ENCODE measurements at places on chromosomes 16 and 17.
A peak's percentile ranks its signal among the peaks of the same experiment; 100 is the strongest.

DNA sequence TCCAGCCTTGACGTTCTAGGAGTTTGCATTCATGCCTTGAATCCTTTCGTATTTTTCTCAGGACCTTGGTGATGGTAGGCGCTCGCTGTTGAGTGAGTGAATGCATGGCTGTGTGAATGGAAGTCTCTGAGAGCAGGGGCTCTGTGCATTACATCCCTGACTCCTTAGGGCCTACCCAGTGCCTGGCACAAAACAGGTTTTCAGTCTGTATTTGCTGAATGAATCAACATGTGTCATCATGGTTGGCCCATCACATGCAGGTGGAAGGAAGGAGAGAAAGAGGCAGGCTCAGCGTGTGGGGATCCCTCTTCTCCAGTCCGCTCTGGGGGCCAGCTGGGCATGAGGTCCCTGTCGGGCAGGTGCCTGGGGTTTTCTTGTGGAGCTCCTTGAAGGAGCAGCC, 8.7 kb downstream of the RAP1GAP2 start:
- no peak for DNase-seq

DNA sequence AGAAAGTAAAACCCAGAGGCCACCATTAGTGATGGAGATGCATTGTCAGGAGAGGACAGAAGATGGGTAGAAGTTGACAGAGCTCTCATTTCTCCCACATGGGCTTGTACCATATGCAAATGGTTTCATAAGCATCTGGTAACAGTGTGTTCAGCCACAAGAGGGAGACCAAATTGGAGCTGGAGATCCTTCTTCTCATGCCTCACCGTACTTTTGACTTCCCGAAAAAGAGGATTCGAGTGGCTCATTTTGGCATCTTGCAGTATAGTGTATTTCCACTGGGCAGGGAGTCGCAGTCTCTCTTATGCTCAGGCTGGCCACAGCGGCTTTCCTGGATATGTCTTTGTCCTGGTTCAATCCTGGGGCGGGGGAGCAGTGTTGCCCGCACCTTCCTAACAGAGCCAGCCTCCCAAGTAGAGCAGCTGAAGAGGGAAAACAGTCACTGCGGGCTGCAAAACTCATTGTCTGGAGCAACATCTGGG, 23.8 kb downstream of the TBC1D3B start:
- no peak for DNase-seq

GRCh38 chr16:81838794-81839193, 59.7 kb downstream of the PLCG2 start:
- DNase-seq: no peak

- no peak for DNase-seq
Observed at GRCh38 chr17:64331931-64332493, 58.6 kb downstream of the PECAM1 start.

DNA sequence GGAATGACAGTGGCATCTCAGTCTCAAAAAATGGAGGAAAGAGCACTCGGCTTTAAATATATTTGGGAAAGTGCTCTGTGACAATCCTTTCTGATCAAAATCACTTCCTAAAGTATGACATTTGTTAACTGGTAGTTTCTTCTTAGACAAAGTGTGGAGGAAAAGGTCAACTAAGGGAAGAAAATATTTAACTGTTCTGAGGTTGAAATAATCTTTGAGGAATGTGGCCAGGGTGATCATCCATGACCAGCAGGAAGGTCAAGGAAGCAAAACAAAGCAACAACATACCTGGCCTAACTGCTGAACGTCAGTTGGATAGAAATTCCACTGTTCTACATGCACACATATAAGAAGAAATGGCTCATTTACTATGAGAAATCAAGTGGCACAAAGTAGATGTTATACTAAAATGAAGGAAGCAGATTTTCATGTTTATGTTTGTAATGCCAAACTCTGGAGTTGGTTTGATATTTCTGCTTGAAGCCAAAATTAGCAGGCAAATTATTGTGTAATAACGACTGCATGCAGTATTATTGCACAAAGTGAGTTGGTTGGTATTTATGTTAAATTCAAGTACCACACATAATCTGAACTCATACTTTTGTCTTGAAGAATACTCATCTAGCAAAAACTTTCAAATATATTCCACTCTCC, 87.3 kb upstream of the CORO6 start:
- no peak for DNase-seq

DNA sequence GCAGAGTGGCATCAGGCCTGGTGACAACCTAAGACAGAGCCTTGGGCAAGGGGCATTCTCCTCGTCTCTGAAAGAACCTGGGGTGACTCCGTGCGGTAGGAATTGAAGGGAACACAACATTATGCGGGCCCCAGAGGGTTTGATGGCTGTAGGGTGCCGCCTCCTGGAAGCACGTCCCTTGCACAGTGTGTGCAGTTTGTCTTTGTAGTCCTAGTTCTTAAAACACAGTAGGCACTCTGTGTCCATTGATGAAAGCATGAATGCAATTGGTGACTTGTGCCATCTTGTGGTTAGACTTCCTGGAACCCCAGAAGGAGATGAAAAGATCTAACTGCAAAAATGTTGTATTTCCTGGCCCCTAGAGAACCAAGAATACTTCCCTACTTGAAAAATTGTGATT, 279.8 kb downstream of the UTP18 start:
- DNase-seq: no peak

GRCh38 chr17:43200127-43200526, 11.5 kb upstream of the TMEM106A start:
- DNase-seq: no peak

DNA sequence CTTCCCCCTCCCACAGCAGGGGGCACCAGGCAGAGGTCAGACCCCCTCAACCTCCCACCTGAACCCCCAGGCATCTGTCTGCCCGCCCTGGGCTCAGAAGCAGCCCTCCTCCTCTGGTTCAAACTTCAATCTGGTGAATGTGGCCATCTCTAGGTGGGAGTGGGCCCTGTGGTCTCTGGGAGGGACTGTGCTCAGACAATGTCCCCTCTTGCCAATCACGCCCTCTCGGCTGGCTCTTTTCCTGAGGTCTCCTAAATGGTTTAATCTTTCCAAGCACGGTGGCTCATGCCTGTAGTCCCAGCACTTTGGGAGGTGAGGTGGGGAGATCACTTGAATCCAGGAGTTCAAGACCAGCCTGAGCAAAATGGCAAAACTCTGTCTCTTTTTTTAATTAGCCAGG, 15.2 kb downstream of the LITAF start:
- no peak for DNase-seq

- no peak for DNase-seq
Observed at GRCh38 chr17:6994118-6994598, 1.7 kb upstream of the ALOX12 start.

DNA sequence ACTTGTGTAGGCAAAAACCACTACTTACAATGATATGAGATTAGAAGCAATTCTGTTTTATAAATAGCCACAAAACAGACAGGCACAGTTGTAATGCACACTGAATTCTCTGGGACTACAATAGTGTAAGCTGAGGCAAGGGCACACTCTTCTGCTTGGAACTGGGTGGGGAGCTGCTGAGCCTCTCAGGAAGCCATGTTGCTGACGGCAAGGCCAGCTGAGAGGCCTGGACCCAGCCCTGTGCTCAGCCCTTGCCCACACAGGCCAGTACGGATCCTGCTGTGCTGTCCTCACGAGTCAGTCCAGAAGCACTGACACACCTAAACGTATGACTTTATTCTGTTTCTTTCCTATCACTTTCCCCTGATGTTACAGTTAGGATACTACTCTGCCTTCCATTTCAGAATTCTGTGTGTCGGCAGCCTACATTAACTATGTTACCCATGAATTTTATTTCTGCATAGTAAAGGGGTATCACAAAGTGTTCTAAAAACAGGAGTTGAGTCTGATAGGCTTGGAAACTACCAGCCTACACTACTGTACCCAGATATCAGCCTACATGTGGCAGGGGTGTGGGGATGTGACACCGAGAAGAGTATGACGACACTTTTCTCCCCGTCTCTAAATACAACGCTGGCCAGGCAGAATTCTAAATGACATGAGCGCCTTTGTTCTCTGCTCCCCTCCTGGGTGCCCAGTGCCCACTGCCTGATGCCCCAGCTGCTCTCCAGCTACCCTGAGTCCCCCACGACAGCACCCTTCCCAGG, 41.1 kb upstream of the FAAP100 start:
- DNase-seq: no peak

DNA sequence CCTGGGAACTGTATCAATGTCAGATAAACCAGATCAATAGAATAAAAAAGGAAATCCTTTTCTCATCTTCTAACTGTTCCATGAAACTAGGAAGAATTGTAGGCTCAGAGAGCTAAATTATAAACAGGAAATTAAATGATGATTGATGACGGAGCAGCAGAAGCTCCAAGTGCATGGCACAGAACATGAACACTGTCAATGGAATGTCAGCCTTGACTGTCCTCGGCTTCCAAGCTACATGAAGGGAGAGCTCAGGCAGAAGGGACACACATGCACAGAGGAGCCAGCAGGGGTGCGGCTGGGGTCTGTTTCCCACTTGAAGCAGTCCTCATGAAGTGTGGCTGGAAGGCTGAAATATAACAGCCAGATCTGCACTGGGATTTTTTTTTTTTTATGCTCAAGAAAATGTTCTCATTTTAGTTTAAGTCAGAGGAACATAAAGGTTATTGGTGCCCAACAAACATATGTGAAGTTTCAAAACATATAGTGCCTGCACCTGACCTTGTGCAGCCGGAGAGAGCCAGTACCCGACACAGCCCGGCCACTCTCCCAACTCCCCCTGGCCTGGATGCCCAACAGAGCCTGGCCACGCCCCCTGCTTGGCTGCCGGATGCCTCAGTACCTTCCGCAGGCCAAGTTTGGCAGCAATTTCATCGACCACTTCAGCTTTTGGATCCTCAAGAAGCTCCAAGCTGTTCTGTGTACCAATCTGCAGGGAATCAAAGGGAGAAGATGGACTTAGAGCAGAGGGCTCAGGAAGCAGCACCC, 37.0 kb downstream of the NPLOC4 start:
- DNase-seq: no peak

DNA sequence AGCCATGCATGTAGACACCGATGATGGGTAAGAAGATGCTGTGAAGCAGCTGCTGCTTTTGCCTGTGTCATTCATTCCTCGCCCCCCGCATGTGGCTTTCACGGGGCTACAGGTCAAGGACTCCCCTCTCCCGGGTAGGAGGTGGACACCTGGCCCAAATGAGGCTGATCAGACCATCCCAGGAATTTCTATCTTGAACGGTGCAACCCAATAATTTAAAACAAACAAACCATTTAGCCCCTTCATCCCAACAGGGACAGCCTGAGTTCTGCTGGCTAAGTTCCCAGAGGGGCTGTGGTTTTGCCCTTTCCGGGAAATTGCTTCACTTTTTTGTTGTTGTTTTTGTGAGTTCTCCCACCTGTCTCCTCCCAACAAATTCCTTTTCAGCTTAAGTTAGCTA, 137.7 kb upstream of the CDH5 start:
- DNase-seq: no peak

DNA sequence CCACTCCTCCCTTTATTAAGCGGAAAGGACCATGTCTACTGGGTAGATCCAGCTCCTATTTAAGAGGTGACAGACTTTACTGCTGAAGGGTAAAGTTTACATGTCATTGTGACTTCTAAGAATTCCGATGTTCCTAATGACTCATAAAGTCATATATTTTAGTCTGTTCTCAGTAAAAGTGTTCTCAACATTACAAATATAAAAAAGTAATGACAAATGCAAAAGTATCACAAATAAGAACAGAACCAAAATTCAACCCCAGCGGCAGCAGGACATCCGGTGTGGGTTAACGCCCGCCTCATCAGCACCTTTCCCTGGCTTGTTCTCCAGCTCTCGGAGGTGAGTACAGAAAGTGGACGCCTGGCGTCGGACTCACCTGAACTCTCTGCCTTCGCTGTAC, 6.8 kb downstream of the AXIN1 start:
- no peak for DNase-seq

- DNase-seq: peak; percentile 69
Observed at GRCh38 chr17:79306424-79307318, 232.0 kb downstream of the ENGASE start.

GRCh38 chr16:81080233-81080632, 3.2 kb upstream of the C16orf46 start:
- DNase-seq: no peak

- no peak for DNase-seq
Observed at GRCh38 chr17:79769570-79770506, 8.1 kb upstream of the CBX2 start.

DNA sequence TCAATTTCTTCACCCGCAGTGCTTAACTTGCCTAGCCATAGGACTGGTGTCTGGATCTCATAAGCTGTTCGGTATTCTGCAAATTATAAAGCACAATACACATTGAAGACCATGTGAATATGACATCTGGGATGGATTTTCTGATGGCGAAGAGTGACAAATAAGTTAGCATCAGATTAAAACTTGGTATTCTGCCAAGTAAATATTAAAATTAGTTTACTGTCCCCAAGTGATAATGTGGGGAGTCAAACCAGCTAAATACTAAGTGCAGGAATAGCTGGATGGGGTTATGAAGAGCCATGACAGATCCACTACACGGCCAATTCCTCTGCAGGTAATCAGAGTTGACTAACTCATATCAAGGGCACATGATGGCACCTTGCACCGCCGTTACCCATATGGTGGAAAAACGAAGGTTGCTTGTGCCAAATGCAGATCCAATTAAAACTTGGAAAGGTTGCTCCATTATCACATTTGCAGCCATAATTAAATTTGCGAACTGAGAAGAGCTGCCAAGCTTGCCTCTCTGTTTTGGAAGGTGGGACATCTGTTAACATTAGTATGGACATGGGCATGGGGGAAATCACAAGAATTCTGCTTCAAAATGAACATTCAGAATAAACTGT, 114.9 kb upstream of the TOM1L1 start:
- DNase-seq: no peak

DNA sequence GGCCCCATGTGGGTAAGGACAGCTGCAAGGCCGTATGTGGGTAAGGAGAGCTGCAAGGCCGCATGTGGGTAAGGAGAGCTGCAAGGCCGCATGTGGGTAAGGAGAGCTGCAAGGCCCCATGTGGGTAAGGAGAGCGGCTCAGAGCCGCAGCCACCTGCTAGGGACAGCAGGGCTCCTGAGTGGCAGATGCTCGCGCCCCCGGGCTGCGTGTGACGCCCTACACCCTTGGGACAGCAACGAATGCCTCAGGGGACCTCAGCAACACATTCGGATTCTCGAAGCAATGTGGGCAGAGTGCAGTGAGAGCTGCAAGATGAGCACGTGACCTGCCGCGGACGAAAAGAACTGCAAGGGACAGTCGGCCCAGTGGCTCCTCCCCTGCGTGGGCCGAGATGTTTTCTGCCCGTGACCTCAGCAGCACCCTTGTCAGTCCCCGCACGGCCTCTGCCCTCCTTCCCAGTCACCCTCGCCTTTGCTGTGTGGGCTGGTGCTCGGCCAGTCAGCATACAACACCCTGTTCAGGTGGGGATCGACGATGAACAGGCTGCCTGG, 9.6 kb upstream of the SLC38A8 start:
- DNase-seq: no peak

DNA sequence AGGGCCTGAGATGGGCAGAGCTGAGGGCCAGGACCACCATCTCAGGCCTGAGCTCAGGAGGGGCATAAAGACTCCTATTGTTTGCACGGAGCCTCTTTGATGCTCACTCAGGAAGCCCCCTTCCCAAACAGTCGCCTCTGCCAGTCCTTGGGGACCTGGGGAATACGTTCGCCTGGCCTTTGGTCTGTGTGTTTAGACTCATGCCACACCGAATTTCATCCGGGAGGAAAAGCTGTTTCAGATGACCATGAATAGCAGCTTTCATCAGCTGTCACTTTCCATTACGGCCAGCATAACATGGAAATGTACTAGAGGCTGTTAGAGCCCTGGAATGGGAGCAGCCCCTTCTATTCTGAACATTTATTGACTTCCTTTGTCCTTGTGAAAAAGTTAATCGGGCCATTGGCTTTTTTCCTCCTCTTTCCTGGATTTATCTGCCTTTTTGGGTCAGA, 139.0 kb downstream of the HS3ST3A1 start:
- no peak for DNase-seq

Measured in NCI-H1105 treated with DMSO at 0.1 percent for 48 hours (cell line).